ENCODE measurements at places on chromosomes 4 and X. TPM values are rescaled to one million over a fixed set of nuclear protein-coding genes. Genes with fewer than 3 reads are reported as not detected.

The CXXC4 gene
- not detected for total RNA-seq

The CNGA1 gene
- total RNA-seq: not detected

The MAP7D2 gene
- total RNA-seq: not detected

The SPANXD gene
- total RNA-seq: not detected

The HERC5 gene
- total RNA-seq: 0.32 TPM

The FGG gene
- total RNA-seq: 40.3 TPM

The SUV39H1 gene
- 0.21 TPM for total RNA-seq

The GYPB gene
- total RNA-seq: not detected

The OTUD4 gene
- total RNA-seq: 81.4 TPM

The NOX1 gene
- not detected for total RNA-seq

The HAUS3 gene
- 9.0 TPM for total RNA-seq

The NFXL1 gene
- 5.2 TPM for total RNA-seq

The MUC7 gene
- total RNA-seq: not detected

The SOX3 gene
- not detected for total RNA-seq

The DOK7 gene
- 33.5 TPM for total RNA-seq

The RHOXF2B gene
- not detected for total RNA-seq

The MFAP3L gene
- total RNA-seq: 2.2 TPM

Measured in ascending aorta (tissue), 2 donors.